AG08395 (cell line): ENCODE measurements at places on chromosomes 12 and 14.

DNA sequence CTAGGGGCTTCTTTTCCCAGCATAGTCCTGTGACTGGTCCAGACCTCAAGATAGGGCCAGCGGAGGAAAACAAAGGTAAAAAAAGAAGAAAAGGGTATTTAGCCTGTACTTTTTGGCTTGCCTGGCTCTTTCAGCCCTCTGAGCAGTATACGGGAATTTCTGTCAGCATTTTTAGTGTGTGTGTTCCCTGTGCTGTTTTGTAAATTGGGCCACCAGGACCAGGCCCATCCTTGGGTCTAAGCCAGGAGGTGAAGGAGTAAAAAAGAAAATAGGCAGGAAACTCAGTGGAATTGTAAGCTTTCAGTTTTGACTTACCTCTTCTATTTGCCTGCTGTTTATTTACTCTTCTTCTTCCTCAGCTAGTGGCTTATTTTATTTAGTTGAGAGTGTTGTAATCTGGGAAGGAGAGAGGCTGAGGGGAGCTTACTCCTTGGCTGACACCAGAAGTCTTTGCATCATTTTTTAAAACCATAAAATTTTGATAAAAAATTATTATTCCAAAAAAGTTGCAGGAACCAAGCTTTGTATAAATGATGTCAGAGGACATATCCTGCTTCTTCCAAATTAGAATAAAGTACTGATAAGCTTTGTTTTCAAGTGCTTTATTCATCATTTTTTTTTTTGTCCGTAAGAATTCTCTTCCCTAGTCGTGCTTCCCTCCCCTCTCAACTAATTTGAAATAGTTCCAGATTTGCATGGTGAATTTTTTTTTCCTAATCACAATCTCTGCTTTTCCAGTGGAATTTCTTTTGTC, 63.7 kb downstream of the DIP2B start:
- DNase-seq: no peak

- peak; percentile 51 for DNase-seq
These were observed 72.8 kb downstream of the IRF2BPL start for GRCh38 chr14:76955575-76956315.

- no peak for DNase-seq
These were observed 26.2 kb downstream of the GALC start for GRCh38 chr14:87966816-87967215.

GRCh38 chr14:94278731-94279130, 14.3 kb downstream of the SERPINA10 start:
- DNase-seq: no peak

- DNase-seq: no peak
These were observed 3.6 kb upstream of the CFAP73 start for GRCh38 chr12:113145720-113146551.

GRCh38 chr14:101757064-101757838, 4.3 kb upstream of the PPP2R5C start:
- DNase-seq: no peak

DNA sequence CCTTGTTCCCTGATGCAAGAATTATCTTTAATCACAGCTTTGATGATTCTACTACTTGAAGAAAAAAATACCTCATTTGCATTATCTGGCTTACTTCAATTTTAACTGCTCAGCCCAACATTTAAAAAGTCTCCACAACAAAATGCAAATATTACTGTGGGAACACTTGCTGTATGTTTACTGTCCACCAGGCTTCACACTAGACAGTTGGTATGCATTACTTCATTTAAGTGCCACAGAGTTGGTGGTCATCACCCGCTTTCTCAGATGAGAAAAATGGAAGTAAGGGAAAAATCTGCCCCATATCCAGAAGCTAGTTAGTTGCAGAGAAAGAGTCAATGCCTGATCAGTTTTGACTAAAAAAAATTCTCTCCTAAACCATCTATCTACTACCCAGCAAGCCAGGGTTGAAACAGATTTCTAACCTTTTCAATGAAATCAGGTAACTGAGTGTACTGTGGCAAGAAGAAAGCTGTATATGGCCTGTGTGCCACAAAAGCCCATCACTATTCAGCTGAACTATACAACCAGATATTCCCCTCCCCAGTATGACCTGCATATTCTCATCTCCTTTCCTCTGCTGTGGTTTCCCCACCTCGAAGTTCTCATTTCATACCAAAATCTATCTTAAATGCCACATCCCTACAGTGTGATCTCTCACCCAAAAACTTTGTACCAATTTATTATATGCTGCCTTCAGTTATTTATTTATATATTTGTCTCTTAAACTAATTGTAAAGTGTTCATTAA, 90.3 kb downstream of the ATP2B1 start:
- DNase-seq: no peak

- no peak for DNase-seq
These were observed 3.3 kb downstream of the KRT18 start for GRCh38 chr12:52952076-52952801.

DNA sequence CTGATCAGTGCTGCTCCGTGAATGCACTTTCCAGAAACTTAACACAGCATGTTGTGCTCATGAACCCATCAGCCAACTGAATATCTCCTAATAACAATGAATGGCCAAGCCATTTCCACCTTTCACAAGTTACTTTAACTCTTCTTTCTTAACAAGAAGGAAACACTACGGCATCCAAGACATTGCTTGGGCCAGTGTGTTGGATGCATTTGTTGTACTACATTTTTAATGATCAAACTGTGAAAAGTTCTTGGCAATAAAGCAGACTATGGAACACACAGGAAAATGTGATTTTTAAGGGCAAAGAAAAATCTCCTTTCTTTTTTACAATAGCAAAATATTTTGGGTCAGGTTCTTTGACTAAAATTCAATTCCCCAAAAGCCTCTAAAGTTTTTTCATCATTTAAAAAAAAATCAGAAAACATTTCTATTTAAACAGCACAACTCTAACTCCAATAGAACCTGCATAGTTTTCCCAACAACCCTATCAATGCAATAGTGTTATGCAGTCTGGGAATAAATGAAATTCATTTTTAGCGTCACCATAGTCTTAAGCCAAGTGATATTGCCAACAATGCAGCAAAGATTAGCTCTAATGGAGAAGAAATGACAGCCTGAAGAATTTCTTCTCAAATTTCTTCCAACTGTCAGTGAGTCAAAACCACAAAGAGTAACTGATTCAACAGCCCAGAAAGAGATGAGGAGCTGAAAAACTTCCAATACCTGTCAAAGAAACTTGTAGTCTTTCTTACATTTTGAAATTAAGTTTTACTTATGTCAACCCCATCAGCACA, 50.7 kb upstream of the PTPRR start:
- DNase-seq: no peak

- DNase-seq: no peak
These were observed 16.7 kb downstream of the AK7 start for GRCh38 chr14:96408608-96409007.

GRCh38 chr12:111367661-111368221, 1.2 kb downstream of the PHETA1 start:
- no peak for DNase-seq

GRCh38 chr12:1806301-1807086, 13.9 kb upstream of the LRTM2 start:
- DNase-seq: peak; percentile 63

DNA sequence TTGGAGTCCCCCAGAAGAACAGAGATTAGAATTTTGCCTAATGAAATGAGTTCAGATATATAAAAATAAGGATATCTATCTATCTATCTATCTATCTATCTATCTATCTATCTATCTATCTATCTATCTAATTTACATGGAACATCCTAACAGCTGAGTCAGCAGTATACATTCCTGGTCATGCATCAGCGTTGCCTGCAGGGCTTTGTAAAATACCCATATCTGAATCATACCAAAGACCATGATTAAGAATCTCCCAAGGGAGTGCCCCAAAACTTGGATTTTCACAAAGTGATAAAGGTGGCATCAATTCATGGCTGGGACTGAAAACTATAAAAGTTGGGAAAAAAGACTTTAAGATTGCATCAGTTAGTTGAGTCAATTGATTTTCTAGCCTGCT, 32.7 kb upstream of the SYT10 start:
- DNase-seq: no peak

DNA sequence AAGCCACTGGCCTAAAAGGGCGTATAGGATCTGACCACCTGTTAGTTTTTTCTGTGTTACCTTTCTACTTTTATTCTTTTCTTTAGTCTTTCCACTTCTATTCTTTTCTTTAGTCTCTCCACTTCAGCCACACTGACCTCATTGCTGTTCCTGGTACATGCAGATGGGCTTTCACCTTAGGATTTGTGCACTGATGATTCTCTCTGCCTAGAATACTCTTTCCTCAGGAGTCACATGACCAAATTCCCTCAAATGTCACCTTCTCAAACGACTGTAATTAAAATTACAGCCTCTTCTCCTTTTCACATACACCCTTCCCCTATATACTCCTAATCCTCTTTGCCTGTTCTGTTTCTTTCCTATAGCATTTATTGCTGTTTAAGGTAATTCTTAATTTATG, 36.0 kb downstream of the GPHN start:
- DNase-seq: no peak

DNA sequence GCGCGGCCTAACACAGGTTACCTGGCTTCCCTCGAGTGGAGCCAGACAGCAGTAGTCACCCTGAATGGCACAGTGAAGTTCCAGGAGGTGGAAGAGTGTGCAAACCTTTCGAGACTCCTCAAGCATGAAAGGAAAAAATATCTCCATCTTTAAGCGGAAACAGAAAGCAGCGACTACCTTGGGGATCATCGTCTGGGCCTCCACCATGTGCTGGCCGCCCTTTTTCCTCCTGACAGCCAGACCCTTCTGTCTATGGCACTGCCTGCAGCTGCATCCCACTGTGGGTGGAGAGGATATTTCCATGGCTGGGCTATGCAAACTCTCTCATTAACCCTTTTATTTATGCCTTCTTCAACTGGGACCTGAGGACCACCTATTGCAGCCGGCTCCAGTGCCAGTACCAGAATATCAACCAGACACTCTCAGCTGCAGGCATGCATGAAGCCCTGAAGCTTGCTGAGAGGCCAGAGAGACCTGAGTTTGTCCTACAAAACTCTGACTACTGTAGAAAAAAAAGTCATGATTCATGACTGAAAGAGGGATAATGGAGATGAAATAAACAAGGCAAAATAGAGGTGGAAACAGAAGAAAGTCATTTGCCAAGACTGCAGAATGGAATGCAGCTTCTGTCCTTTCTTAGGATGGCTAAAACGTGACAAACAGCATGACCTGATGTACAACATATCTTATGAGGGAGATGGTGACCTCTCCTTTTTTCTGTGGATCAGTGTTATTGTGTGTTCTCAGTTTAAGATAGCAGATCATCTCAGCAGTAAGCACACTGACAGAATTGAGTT, 2.4 kb upstream of the HEBP1 start:
- no peak for DNase-seq

GRCh38 chr12:2291182-2291832, 238.5 kb downstream of the CACNA1C start:
- no peak for DNase-seq

DNA sequence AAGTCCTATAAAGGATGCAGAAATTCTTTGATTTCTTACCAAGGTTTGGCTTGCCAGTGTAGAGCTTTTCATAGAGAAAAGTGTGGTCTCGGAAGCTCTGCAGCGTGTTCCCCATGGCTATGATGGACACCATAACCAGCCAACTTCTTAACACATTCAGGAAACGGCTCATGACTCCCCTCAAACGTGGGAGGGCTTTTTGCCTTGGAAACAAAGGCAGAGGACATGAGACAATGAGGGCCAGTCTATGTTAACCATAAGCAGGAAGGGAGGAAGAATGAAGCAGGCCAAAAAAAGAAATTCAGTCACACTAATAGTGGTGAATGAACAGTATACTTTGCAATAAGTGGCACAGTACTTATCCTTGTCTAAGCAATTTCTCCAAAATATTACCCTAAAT, 3.3 kb downstream of the ERG28 start:
- no peak for DNase-seq

DNA sequence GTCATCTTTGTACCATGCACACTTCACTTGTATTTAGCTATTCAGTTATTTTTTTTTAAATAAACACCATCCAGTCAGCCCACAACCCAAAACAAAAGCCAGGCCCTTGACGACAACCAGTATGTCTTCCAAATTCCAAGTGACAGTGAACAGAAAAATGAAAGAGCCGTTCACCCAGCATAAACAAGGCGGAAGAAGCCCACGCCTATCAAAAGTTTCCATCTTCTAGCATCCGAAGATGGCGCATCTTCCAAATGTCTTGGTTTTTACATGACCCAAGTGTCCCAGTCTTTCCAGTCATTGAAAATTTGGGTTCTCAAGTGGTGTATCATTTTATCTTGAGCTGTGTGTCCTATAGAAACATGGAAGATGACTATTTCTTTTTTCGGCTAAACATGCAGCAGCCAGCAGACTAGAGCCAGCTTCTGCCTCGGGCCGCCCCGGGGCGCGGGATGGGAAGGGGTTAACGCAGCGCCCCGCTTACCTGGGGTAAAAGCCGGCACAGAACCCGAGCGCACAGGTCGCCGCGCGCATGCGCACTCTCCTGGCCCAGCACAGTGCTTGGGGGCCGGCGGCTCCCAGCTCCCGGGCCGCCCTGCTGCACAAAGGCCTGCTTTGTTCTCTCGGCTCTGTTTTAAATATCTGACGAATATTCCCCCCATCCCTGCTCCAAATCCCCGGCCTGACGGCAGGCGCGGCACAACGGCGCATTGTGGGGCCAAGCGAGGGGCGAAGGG, 164.8 kb downstream of the ZFP36L1 start:
- no peak for DNase-seq

- no peak for DNase-seq
These were observed 65.1 kb upstream of the TBX3 start for GRCh38 chr12:114749065-114749464.

DNA sequence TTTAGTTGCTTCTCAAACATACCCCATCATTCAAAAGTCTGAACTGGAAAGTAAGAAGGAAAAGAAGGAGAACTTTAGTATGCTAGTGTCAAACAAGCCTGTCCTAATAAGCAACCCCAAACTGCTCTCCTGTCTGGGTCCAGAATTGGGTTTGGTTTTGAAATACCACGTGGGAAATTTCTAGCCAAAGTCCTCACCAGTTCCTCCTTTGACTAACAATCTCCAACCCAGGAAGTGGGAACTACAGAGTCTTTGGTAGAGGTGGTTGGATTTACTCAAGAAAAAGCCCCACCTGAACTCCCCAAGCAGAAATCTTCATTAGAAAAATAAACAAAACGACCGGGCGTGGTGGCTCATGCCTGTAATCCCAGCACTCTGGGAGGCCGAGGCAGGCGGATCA, 17.4 kb upstream of the EIF4B start:
- no peak for DNase-seq

DNA sequence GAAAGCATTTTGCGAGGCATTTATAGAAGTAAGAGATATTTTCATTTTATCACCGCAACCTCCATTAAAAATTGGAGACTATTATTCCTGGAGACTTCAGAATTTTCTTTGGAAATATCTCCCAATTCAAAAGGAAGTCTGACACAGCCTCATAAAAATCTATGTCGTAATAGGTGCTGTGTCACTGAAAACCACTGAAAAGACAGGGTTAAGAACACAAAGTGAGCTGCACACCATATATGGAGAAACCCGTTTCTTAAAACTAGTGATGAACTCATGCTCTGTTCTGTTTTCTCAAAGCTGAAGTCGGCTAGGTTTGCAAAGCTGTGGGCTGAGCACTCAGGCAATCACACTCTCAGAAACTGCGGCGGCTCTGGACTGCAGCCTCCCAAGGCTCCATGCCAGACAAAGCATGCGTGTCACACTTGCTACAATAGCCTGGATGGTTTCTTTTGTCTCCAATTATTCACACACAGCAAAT, at the start of gene GLIPR1:
GLIPR1 (plus strand) TSS at position 287 of the 481 bp plus-strand sequence; CDS start at position 413, 126 bp downstream.
- peak; percentile 92 for DNase-seq

GRCh38 chr12:54251667-54252284, 28.1 kb downstream of the CBX5 start:
- peak; percentile 71 for DNase-seq

GRCh38 chr12:29795715-29796114, 12.0 kb upstream of the TMTC1 start:
- no peak for DNase-seq

- DNase-seq: no peak
These were observed 62.6 kb downstream of the SEL1L start for GRCh38 chr14:81471062-81471461.
